ENCODE measurements at places on chromosomes 3 and 15.
A peak's percentile ranks its signal among the peaks of the same experiment; 100 is the strongest.

GRCh38 chr15:27885201-27885600 is 213.9 kb downstream of the OCA2 start:
- DNase-seq: no peak

- DNase-seq: no peak
These were observed 12.7 kb upstream of the SACM1L start for GRCh38 chr3:45676325-45677032.

- DNase-seq: no peak
These were observed 10.6 kb downstream of the ATP1B3 start for GRCh38 chr3:141887051-141887450.

DNA sequence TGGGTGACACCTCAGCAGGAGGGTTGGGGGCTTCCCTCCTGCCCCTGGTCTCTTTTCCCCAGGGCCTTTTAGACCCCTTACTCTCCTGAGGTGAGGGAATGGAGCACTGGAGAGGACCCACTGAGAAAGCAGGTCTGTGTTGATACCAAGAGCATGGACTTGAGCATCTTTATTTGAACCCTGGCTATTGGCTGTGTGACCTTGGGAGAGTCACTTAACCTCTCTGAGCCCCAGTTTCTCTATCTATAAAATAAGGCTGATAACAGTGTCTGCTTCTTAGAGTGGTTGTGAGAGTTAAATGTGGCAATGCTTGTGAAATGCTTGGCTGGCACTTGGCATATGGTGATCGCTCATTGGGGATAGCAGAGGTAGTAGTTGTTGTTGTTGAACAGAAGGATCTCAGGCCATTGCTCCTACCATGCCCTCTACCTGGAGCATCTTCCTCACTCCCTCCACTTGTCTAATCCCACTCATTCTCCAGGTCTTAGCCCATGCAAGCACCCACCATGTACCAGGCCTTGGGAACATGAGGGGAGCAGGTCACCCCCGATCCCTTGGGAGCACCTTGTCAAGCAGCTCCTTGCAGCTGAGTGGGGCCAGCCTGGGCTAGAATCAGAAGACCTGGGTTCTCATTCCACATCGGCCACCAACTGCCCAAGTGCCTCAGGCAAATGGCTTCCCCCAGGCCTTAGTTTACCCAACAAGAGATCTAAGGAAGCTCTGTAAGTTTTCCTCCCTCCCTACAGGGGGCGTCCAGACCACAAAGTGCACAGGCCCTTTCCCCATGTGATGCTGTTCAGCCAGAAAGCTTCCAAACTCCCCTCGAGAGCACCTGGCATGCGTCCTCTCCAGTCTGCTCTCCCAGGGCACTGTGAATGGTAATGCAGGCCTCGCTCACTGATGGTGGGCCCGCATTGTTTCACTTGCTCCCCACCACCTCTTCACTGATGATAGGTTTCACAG is 96.7 kb downstream of the LSM3 start:
- no peak for DNase-seq

GRCh38 chr15:81981908-81982307 is 63.9 kb downstream of the MEX3B start:
- no peak for DNase-seq

GRCh38 chr3:14244521-14245247 is 66.1 kb downstream of the LSM3 start:
- no peak for DNase-seq

DNA sequence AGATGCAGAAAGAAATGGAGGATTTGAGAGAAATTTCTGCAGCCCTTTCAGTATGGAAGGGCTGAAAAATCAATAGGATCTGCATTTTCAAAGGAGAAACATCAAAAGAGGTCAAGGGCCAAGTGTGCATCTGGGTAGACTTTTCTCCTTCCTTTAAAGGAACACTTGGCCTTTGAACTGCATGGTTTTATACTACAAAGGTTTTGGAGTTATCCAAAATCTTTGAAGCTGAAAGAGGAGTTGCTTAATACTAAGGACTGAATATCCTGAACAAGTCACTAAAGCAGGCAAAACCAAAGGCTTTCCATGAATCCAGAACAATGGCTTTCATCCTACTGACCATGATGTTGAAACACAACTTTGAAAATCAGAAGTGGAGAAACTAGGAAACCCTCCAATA is 553.7 kb upstream of the LMCD1 start:
- no peak for DNase-seq

DNA sequence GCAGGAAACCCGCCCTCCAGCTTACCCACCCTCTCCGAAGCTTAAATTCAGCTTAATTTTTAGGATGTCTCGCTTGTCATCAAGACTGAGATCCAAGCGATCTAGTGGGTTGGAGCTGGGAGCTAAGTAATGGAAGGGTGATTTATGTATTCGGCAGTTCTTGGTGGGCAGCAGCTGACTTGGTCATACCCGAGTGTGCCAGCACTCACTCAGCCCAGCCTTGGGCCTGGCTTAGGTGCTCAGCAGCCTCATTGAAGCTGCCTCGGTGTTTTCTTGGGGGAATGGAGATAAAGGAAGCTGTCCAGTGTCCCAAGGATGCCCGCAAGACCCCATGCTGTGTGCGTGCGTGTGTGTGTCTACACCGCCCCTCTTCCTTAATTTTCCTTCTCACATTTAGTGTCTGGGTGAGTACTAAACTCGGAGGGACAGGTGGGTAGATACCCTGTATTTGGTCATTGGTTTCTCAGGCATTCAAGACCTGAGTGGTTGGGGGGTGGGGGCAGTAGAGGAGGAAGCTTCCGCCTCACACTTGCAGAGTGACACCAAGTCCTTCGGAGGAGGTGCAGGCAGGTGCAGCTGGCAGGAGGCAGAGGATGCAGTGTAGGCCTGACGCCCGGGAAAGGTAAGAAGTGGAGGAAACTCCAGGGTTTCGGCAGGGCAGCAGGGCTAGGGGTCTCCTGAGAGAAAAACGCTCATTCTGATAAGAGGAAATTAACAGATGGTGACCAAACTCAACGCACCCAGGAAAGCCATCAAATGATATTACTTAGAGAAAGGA is 92.8 kb downstream of the PCSK6 start:
- DNase-seq: no peak

- DNase-seq: peak; percentile 45
These were observed 93.0 kb downstream of the FHIT start for GRCh38 chr3:61158216-61158615.

GRCh38 chr3:188979669-188980310 is 192.0 kb upstream of the TPRG1 start:
- no peak for DNase-seq

GRCh38 chr3:109023656-109024254 is 70.1 kb upstream of the GUCA1C start:
- DNase-seq: peak; percentile 24

DNA sequence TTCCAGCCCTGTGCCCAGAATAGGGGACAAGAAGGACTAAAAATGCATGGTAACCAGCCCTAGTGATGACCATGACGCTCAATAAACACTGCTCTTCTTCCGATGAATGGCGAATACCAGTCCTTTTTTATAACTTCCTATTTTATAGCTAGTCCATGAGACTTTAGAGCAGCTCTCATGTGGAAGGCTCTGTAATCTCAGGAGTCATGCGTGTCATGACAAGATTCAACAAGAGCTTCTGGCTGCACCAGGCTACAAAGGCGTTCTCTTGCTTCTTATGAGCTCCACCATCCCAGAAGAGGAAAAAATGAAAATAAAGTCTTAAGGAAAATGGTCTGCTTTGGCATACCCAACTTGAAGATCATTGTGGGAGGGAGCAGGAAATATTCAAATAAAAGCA is 141.0 kb downstream of the TMCO5A start:
- no peak for DNase-seq

DNA sequence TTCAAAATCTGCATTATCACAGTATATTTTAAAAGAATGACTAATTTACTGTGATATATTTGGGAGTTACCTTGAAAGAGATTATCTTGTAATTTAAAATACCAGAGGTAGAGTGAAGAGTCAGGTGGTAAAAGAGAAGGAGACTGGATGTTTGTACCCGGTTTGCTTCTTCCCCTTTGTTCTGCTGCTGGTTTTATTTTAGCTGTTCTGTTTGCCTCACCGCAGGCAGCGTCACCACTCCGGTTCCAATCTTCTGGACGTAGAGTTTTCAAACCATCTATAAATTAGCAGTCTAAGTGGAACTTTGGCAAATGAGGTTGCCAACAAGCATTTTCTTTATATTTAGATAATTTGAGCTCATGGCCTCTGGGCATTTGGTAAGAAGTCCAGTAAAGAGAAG is 38.2 kb downstream of the PPARG start:
- no peak for DNase-seq

DNA sequence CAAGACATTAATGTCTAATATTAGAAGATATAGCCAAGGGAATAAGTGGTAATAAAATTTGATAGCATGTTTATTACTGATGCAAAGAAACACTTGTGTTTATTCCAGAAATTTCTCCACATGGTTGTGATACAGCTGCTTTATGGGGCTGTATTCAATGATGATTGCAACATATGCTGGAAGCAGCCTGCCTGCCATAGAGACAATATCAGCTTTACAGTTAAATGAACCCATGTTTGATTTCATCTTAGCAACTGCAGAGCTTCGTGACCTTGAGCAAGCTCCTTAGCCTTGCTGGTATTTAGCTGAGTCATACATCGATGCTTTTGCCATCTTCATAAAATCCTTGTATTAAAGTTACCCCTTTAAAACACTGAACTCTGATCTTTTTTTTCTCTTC is 168.1 kb upstream of the STAC start:
- DNase-seq: no peak

DNA sequence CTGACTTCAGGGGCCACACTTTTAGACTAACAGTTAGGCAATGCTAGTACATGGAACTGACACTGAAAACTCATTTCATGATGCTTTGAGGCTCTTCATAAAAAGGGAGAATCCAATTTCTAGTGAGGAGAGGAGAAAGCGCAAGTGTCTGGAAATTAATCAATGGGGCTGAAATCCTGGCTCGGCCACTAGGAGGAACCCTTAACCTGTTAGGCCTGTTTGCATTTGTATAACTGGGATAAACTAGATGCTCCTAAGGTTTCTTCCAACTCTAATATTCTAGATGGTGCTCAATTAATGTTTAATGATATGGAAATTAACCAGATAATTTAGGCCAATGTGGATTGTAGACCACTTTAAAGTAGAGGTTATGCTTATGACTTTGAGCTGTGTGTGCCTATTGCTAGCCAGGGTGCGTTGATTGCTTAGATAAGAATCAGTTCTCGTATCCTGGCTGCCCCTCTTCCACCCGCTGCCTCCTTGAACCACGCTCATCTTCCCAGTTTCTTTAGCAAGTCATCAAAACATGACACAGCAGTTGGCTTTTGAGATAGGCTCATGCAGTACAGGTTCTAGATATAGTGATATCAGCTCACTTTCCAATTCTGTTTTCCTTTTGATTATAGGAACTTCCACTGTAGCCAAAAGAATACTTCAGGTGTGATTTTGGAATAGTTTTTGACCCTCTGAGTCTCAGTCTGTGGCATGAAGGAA is 16.8 kb upstream of the CRBN start:
- DNase-seq: no peak

GRCh38 chr3:195083659-195084058 is 187.3 kb downstream of the XXYLT1 start:
- DNase-seq: no peak

- DNase-seq: no peak
These were observed 72.0 kb upstream of the RASGRP1 start for GRCh38 chr15:38636597-38636996.

DNA sequence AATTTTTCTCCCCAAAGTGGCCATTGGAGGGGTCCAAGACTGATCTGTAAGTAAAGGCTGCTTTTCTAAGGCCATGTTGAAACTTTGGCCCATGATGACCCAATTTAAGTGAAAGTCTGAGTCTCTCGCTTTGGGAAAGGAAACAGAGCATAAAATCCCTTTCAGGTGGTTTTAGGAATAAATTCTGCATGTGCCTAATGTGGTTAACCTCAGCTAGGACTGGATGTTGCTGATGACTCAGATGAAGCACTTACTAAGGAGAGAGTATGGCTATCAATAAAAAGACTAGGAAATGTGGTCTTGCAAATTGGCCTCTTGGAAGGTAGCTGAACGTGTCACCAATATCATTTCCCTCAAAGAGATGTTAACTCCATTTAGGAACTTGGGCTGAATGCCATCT is 458.5 kb downstream of the AGBL1 start:
- DNase-seq: no peak

- DNase-seq: no peak
These were observed 13.9 kb upstream of the SLITRK3 start for GRCh38 chr3:165210132-165210531.

GRCh38 chr15:62850791-62851291 is 191.7 kb upstream of the TPM1 start:
- no peak for DNase-seq

DNA sequence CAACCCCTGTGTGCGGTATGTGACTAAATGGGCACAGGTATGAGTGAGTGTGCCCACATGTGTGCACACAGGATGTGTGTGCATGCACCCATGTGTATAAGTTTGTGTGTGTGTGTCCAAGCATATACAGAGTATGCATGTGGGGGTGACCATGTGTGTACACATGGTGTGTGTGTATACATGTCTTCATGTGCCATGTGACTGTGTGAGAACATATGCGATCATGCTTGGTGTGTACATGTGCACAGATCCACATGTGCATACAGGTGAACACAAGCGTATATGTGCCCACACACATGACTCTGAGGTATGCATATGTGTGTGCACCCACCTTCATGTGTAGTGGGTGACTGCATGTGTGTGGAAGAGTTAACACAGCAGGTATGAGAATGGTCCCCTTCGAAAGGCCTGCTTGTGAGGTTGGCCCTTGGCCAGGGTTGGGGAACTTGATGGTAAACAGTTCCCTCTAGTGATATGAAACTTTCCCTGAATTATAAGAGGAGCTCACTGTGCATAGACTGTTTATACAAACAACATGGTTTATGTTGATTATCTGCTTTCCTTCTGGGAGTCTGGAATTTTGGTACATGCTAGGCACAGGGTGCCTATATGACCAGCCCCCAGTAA is 10.3 kb downstream of the PFKFB4 start:
- DNase-seq: no peak
